ENCODE measurements at places on chromosomes 12 and 14.

DNA sequence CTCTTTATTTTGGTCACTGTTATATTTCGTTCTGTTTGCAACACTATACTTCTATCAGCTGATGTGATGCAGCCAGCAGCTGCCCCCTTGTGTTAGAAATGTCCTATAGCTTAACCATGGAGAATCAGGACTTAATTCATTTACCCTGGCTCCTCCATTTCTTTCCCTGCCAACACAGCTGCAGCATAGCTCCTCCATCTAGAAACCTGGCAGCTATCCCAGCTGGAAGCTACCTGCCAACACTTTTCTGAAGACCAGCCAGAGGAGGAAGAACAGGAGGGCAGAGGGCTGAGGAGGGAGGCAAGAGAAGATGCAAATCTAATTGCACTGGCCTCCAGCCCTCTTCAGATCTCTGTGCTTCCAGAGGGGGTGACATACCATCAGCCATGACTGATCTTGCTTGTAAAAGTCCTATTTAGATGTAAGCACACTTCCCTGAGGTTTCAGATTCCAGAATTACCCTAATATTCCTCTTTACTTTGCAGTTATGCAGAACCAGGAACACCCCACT lies 156.8 kb upstream of the TMEM260 start:
- DNase-seq: peak; percentile 36

DNA sequence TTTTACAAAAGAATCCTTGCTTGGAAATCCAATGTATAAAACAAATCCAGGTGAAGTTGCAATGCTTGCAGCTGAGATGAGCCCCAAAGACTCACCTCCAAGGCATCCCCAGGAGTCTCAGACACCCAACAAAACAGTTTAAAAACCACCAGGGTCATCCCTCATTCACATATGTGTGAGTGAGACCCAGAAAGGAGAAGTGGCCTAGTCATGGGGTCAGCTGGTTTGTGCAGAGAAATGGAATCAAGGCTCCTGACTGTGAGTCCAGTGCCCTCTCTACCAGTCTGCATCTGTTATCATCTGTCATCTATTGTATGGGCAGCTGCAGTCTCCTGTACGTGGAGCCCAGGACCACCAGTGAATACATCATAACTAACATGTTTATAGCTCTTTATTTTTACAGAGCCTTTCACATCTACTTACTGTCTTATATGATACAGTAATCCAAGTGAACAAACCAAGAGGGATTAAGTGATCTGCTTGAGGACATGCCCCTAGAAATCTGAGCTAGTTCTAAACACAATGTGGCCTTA lies 27.1 kb downstream of the PLEKHG7 start:
- DNase-seq: no peak

DNA sequence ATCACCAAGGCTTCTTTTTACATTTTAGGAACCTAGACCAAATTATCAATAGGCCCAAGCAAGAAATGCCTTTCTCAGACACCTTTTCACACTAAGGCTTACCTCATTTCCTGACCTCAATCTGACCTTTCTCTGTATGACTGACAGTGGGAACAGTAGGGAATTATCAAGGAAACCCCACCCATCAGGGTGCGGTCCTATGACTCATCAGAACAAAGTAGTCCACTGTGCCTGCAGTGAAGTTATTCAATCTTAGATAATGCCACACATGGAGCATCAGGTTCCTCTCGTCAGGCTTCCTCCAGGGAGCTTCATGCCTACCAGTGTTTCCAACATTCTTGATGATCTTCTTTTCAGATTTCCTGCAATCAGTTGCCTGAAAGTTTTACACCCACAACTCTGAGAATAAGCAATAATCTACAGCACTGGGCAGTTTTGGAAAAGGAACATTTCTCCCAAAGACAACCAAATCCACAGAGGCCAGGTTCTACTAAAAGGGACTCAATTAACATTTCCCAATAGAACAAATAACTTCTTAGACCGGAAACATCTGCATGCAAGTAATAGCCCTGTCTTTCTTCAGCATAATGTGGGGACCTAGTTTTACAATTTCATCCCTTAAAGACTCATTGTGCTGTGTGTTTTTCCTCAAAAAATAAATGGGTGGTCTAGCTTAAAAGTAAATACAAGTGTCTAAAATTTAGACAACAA lies 35.9 kb upstream of the TMTC2 start:
- no peak for DNase-seq

- no peak for DNase-seq
These were observed 206.1 kb downstream of the PCNX1 start for GRCh38 chr14:71113376-71113775.

- DNase-seq: no peak
These were observed 15.1 kb downstream of the LTBP2 start for GRCh38 chr14:74596741-74597450.

- peak; percentile 100 for DNase-seq
These were observed at the start of the genes ORMDL2 and SARNP for GRCh38 chr12:55817345-55818139. ORMDL2 (plus strand) TSS chr12:55818041; CDS start chr12:55819000, 959 bp downstream. SARNP (minus strand) TSS chr12:55817724; CDS start chr12:55817701, 23 bp downstream.

DNA sequence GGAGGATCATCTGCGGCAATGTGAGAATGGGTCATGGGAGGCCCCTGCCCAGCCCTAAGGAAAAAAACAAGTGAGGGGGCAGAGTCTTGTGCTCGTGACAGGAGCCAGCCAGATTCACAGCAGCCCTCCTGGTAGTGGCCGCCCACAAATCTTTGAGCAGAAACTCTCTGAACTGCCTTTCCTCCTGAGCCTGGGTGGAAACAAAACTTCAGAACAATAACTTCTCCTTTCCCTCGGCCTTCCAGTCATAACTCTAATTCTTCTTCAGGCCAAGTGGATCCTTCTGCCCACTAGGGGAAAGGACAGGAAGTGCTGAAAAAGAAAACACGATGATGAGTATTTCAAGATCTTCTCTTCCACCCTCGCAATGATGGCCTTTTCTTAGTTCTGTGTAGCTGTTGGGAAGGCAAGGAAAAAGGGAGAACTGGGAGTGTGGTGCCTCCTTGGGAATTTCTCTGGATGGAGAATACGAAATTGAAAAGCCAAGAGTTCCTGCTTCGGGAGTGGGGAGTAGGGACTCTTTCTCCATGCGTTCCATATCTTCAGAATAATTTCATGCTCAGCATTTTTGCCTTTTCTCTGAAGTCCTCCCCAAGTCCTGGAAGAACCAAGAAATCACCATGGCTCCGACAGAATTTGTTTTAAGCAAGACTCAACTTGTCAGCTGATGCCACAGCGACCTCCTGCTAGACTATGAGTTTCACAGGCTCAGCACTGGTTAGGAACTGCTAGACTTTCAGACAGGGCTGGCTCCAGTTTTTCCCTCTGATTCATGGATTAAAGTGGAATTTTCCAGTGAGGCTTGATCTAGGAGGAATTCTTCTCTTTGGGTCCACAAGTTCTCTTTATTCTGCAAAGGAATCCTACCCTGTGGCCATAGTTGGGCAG lies 188.9 kb downstream of the CAND1 start:
- no peak for DNase-seq

- peak; percentile 37 for DNase-seq
These were observed 27.1 kb upstream of the CDK17 start for GRCh38 chr12:96427269-96427729.

- no peak for DNase-seq
These were observed 44.5 kb upstream of the ZDHHC17 start for GRCh38 chr12:76719171-76720041.

DNA sequence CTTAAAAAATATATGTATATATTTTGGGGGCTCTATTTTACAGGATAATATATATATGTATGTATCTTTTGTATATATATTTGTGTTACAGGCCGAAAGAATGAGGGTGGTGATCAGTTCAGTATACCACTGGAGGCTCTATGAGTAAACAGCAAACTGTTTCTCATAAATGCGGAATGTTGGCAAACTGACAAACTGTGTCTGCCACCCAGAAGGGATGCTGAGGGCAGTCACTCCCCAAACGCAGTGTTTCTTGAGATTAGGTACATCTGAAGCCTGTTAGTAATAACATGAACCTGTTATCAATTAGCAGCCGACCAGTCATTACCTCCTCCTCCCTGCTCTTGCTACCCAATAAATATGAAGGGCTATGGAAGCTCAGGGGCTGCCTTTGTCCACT lies 20.8 kb downstream of the TNFAIP2 start:
- no peak for DNase-seq

DNA sequence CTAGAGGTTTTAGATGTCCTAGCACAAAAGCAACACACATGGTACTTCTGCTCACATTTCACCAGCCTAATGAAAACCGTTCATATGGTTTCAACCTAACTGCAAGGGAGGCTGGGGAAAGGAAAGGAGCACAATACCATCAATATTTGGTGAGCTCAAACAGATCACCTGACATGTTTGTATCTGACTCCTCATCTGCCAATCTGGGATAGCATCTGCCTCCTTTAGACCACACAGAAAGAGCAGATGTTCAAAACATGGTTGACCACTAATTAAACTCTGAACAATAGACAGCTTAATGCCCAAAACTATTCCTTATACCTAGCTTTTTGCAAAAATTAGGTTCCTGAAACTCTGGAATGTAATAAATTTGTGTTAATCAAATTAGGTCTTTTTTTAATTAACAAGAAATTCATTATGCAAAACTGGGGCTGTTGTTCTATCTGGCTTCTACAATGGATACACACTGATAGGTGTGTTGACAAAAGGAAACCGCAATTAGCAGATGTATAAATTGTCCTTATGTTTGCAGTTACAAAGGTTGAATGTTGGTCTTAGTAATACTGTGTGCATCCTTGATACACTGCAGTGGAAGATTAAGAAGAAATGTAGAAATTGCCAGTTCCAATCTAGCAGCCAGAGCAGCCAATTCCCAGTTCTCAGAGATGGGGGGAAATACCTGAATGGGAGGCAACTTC lies 89.3 kb downstream of the DUSP6 start:
- DNase-seq: no peak

- DNase-seq: no peak
These were observed 37.8 kb upstream of the ITPR2 start for GRCh38 chr12:26870491-26871419.

DNA sequence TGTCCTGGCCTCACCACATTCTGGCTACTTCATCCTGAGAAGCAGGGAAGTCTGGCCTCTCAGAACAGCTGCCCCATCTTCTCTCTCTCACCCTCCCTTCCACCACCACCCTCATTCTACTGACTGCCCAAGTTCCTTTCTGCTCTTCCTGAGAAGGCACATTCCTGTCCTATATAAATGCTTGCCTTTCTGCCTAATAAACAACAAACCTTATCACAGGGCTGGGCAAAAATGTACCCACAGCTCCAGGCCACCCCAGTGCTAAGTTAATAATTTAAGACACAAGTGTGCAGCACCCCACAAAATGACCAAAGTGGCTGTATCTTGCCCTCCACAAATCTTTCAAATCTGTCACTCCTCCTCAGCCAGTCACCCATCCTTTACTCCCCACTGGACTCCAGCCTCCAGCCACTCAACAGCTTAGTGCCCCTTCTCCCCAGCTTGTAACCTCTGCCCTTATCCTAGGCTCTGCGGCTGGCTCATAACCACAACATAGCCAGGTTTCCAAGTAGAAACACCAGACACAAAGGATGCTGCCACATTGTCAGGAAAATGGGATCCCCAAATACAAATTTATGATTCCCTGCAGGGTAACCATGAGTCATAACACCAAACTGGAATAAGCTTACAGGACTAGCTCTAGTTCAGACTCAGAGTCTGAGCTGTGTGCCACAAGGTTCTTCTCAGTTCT lies 15.0 kb downstream of the OXA1L start:
- no peak for DNase-seq

- DNase-seq: no peak
These were observed 110.2 kb downstream of the RASSF9 start for GRCh38 chr12:85725991-85726390.

GRCh38 chr12:39807043-39807442 lies 187.4 kb upstream of the ABCD2 start:
- peak; percentile 53 for DNase-seq

GRCh38 chr12:119828300-119828699 lies 48.8 kb downstream of the CIT start:
- DNase-seq: no peak

DNA sequence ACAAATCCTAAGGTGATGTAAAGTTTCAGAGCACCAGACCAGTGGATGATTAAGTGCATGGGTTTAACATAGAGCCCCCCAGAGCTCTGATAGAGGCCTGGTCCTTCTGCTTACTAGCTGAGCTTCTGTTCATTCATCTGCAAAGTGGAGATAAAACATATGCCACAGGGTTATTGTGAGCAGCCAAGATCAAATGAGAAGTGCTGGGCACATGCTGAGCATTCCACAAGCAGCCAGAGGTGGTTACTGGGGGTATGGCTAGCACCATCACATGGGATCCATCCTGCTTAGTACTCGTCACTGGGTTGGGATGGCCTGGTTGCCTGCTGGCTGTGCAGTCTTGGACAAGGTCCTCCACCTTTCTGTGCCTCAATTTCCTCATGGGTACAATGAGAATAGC lies 18.0 kb upstream of the SMUG1 start:
- DNase-seq: no peak

GRCh38 chr12:28190321-28191050 lies at the start of gene CCDC91:
CCDC91 (plus strand) TSS chr12:28190456; CDS start chr12:28257216, 66,760 bp downstream.
- peak; percentile 91 for DNase-seq

- peak; percentile 94 for DNase-seq
These were observed 7.7 kb upstream of the INF2 start for GRCh38 chr14:104681689-104682074.

DNA sequence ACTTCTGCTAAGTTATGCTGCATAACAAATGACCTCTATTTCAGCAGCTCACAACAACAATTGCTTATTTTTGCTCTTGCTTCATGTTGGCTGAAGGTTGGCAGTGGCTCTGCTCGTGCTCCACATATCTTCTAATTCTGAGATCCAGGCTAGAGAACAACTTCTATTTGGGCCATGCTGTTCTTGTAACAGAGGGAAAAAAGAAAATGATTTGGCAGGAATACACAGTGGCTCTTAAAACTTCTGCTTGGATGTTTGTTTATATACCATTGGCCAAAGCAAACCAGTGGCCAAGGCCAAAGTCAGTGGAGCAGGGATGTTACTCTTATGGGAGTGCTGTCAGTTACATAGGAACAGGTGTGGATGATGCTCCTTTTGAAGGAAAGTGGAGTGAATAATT lies 32.1 kb downstream of the GPHN start:
- no peak for DNase-seq

DNA sequence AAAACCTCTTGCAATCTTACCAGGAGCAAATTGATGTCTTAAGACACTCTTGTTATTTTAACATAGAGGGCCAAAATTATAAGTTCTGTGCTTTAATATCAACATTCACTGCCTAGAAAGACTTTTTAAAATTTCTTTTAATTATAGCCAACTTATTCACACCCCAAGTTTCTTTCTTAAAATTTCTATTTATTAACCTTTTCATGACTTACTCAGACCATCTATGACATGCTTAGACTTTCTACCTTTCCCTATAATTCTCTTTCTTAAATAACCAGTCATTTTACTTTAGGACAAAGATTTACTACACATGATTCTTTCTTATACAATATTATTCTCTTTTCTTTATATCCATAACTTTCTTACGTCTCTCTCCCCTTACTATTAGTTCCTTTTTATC lies 220.4 kb downstream of the NUBPL start:
- DNase-seq: no peak

DNA sequence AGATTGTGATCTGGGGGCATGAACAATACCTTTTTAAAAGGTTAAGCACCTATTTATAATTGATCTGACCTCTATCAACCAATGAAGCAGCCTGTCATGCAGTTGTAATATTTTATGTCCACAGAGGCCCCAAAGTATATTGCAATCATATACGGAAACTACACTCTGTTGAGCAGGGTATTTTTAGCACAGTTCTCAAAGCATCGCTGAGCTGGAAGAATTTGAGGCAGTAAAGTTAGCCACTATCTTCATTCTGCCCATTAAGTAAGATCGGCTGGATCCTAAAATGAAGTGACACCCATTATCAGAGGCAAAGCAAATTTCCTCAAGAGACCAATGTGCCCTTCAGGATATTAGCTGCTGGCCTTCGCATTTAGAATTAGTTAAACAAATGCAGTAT lies 47.7 kb upstream of the GRIP1 start:
- no peak for DNase-seq

GRCh38 chr12:50185970-50186663 lies 18.9 kb upstream of the CERS5 start:
- no peak for DNase-seq
